ENCODE measurements at places on chromosomes 13 and 19.

DNA sequence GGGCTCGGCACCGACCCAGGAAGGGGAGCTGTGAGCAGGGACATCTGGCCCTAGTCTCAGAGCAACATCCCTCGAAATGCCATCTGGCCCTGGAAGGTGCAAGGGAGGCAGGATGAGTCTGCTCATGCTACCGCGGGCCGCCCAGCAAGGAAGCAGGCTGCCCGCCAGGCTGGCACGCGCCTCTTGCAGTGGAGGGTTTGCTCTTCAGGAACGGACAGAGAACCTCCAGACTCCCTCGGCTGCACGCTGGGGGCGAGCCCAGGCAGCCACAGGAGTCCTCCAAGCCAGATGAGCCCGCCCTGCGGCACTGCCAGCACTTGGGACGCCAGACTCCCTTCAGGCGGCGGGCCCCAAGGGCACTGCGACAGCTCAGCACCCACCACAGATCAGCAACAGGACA is 10.1 kb upstream of the ATP8B3 start:
- peak; percentile 80 for DNase-seq

DNA sequence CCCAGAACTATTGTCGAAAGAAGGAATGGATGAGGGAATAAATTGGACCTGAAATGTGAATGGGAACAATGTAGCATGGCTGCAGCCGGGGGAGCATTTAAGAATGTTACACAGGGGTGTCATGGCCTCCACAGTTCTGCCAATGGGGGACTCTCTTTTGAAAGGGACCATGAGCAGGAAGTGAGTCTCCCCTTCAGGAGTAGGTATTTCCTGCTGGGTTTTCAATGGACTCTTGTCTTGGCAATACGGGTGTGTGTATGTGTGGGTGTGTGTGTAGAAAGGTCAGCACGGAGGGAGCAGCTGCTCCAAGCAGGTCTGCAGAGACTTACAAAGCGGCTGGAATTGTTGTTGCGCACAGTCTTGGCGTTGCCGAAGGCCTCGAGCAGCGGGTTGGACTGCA is 24.4 kb downstream of the MYO1F start:
- DNase-seq = peak; percentile 9

DNA sequence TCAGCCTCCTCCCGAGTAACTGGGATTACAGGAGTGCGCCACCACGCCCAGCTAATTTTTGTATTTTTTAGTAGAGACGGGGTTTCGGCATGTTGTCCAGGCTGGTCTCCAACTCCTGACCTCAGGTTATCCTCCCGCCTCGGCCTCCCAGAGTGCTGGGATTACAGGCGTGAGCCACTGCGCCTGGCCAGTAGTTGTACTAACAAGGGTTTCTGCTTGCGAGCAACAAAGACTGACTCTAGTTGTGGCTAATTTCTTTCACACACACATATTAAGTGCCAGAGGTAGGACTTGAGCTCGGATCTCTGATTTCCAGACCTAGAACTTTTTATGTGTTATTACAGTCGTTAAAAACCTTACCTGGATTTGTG is 635 bp upstream of the PCCA start:
- no peak for DNase-seq

GRCh38 chr13:51222037-51222685 is at the start of gene FAM124A:
FAM124A (plus strand) TSS chr13:51222398; CDS start chr13:51222502, 104 bp downstream.
- no peak for DNase-seq

DNA sequence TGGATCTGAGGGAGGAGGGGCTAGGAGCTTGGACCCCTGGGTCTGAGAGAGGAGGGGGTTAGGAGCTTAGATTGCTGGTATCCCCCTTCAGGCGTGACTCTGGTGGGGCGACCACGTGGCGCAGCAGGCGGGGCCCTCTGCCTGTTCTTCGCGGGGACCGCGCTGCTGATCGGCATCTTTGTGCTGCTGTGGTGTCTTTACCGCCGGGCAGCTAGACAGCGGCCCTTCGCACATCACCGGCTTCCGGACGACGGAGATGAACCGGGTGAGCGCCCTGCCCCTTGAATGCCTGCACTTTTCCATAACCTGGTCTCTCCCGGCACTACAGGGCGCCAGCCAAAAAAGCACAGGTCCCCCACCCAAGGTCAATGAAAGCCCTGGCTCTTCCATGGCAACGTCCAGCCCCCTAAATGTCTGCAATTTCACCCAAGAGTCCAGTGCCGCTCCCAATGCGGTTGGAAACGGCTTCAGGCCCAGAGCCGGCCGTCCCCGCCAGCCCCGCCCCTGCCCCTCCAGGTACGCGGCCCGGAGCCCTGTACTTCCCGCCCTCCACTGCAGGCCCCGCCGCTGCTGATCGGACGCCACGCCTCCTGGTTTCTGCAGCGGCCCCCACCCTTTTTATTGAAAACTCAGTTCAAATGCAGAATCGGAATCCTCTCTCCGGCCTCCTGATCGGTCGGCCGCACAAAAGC is 2.8 kb downstream of the GFY start:
- DNase-seq = no peak

DNA sequence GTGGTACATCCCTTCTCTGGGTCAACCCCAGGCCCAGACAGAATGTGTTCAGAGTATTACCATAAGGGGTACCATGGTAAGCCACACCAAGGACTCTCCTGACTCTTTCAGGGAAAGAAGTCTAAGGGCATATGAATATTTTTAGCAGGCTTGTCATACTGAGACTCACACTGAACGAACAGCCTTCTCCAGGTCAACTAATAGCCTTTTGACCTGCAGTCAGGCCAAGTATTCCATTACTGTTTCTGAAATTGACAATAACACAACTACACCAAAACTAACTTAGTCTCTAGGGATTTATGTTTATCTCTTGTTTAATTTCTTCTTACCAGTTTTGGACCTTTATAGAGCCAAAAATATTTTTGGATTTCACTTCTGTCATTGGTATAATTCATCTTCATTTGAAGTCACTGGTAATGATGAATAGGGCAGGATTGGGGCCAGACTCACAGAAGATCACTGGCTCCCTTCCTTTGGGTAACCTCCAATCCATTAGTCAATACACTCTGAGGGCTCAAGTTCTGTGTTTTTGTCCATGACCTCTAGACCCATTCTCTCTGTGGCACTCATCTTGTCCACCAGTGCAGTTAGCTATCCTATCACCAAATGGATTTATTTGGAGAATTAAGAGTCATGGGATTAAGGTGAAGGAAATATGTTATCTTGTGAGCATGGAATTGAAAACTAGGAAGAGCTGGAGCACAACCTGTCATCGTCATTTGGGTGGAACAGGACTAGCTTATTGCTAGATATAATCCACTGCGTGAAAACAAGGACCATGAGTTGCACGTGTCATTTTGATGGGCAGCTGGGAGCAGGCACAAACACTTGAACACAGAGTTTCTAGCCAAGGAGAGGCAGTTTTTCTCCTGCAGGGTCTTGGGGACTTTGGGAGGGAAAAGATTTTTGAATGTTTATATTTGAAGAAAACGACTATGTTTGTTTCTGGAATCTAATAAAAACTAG is 313.3 kb downstream of the DCLK1 start:
- DNase-seq = peak; percentile 77

DNA sequence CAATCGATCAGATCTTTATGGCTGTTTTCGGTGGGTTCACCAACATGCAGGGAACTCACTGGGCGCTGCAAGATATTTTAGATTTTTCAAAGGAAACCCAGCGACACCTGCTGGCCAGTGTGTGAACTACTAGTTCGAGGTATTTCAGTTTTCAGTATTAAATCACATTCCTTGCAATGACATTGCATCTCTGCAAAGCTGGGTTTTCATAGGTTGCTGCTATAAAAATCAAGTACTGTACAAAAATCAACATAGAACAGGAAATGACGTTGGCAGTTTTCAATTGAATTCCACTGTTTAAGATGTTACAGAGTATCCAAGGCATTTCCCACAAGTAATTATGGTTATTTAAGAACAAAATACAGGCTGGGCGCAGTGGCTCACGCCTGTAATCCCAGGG is 17.6 kb downstream of the LIG1 start:
- peak; percentile 32 for DNase-seq

- DNase-seq = no peak
Measured at GRCh38 chr19:31706691-31707620, 357.7 kb upstream of the TSHZ3 start.

- no peak for DNase-seq
Measured at GRCh38 chr19:9940778-9941177, 4.5 kb upstream of the OLFM2 start.

DNA sequence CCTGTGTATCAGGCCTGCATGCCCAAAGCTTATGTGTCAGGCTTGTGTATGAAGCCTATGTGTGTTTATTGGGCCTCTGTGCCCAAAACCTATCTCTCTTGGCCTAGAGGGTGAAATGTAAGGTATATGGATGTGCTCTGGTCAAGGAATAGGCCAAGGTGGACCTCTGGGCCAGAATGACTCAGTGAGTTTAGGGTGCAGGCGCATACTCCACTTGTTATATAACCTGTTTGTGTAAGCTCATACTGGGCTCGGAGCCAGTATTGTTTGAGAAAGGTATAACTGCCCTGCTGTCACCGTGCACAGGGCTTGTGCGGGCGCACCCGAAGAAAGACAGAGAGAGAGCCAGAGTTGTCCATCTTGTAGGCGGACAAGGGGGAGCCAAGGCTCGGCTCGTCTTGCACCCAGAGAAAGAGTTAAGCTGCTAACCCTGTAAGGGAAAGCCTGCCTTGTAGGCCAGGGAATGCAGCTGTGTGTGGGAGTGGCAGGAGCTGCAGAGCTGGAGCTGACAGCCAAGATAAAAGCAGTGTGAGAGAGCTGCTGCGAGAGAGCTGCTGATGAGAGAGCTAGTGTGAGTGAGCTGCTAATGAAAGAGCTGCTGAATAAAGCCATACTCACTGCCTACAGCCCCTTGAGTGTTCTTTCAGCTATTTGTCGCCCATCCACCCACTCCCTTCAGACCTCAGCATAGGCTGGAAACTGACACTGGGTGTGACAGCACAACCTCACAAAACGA is 43.4 kb upstream of the N4BP2L1 start:
- DNase-seq = no peak

GRCh38 chr19:14073925-14074838 is 1.6 kb downstream of the MISP3 start:
- no peak for DNase-seq

GRCh38 chr19:31181535-31181934 is 167.7 kb downstream of the TSHZ3 start:
- no peak for DNase-seq

- no peak for DNase-seq
Measured at GRCh38 chr19:37966662-37967231, 59.7 kb downstream of the SIPA1L3 start.

- no peak for DNase-seq
Measured at GRCh38 chr19:23823952-23824389, 65.3 kb upstream of the ZNF681 start.

DNA sequence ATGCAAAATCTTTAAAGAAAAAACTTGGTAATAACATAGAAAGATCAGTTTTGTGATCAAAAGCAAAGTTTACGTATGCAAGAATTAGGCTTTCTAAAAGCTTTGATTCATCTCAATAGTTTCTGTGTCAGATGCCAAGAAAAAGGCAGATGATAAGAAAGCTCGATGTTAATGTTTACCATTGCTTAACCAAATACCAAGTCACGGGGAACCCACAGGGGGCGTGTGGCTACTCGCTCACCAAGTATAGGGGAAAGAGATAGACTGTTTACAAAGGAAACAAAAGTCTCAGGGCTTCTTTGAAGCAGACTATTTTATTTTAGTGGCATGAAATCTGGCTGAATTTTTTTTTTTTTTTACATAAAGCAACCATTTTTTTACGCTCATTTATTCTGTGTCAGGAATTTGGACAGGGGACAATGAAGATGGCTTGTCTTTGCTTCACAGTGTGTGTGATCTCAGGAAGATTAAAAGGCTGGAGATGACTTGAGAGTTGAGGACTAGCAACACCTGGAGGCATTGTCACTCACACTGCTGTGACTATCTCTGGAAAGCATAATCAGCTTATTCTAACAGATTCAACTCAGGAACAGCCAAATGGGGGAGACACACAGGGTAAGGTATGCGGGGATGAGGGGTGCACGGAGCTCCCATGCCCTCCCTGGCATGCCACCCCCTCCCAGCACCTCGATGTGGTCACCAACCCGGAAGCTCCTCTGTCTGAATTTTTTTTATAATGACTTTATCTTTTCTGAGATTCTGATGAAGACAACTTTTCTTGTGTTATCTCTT is 24.9 kb downstream of the RCBTB1 start:
- DNase-seq = no peak

DNA sequence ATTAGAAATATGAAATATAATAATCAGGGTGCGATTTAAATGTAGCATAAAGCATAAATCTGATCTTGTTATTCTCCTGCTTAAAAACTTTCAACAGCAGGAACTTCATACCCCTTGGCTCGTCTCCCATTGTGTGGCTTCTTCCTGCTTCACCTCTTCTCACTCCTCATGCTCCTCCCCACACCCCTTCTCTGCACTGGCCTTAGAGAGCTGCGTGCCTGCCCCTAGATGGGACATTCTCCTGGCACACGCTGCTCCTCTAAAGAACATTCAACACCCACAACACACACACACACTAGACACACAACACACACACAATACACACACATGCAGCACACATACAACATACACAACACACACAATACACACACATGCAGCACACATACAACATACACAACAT is 104.6 kb upstream of the RAP2A start:
- DNase-seq = no peak

DNA sequence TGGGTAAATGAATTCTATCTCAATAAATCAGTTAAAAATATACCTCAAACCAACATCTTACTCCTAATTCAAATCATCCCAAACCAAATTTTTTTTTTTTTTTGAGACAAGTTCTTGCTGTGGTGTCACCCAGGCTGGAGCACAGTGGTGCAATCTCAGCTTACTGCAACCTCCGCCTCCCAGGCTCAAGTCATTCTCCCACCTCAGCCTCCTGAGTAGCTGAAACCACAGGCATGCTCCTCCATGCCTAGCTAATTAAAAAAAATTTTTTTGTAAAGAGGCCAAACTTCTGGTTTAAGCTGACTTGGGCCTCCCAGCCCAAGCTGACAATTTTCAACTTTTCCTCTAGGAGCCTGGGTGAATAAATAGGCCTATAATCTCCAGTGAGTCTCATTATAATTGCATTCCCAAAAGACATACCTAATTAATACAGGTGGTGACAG is 22.1 kb upstream of the OLFM2 start:
- no peak for DNase-seq

- DNase-seq = no peak
Measured at GRCh38 chr19:48461982-48462655, 6.7 kb downstream of the KCNJ14 start.

DNA sequence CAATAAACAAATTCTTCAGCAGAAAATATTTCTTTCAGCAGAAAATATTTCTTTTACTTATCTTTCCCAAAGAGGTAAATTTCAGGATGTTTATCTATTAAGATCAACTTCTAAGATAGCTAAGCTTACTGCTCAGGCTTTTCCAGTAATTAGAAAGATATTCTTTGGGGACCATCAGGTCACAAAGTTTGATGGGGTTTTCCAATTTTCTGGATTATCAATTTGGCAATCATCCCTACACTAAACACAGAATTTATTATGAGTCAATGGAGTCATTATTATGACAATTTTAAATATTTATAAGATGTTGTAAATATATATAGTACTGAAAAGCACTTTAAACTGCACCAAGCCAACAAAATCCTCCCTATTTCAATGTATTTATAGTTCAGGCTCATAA is 137.6 kb downstream of the AKAP11 start:
- DNase-seq = no peak

- DNase-seq = no peak
Measured at GRCh38 chr19:28471731-28472510, 741.0 kb downstream of the UQCRFS1 start.

All from NCI-H446 treated with DMSO at 0.1 percent for 48 hours (cell line).